ENCODE measurements at places on chromosomes 3 and 15.

- DNase-seq: no peak
Measured at GRCh38 chr3:31462050-31462569, 70.6 kb upstream of the STT3B start.

- no peak for DNase-seq
Measured at GRCh38 chr3:129738172-129738571, 131.7 kb upstream of the PLXND1 start.

DNA sequence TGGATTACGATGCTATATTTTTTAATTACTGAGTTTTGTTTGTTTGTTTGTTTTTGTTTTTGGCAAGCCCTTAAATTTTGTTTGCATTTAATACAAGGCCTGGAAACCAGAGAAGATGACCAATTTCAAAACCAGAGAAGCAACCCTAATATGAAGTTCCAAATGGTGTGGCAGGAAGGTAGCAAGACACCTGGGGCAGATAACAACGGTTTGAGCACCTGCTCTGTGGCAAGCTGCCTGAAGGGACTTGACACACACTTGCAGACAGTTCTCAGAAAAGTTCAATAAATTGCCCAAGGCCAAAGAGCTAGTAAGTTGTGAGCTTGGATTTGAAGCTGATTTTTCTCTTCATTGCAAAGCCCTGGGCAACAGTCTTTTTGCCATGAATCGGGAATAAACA lies 151.2 kb upstream of the UBE2E1 start:
- DNase-seq: no peak

DNA sequence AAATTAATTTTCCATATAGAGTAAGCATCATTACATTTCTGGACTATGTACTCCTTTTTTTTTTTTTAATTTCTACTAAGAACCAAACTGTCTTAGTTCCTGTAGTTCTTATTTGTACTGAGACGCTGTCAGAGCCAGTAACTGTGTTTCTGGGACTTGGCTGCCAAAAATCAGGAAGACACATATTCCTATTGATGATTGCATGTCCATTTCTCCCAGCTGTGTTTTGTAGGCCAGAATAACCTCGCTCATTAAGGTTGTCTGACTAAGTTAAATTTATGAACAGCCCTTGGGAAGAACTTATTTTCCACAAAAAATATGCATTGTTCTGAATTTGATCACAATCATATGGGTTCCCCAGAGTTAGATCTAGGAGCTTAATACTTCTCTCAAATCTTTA lies 29.5 kb downstream of the PLSCR5 start:
- no peak for DNase-seq

DNA sequence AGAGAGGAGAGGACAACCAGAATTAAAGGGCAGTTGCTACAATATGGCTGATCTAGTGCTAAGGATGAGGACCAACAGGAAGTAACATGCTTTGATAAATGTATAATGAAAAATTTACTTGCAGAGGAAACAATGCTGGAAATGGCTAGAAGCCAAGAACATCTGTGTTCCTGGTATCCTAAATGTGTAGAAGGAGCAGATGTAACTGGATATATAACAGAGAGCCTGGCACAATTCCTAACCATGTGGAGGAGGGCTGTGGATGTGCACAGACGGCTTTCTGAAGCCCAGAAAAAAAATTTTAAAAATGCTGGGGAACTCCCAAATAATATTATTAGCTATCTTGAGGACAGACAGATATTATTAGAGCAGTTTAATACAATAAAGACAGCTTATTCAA lies 159.4 kb upstream of the GBE1 start:
- DNase-seq: no peak

- DNase-seq: peak; percentile 96
Measured at GRCh38 chr3:172673210-172673679, 37.6 kb downstream of the NCEH1 start.
